GF-D8 (cell line): ENCODE measurements at places on chromosomes 4 and X.

DNA sequence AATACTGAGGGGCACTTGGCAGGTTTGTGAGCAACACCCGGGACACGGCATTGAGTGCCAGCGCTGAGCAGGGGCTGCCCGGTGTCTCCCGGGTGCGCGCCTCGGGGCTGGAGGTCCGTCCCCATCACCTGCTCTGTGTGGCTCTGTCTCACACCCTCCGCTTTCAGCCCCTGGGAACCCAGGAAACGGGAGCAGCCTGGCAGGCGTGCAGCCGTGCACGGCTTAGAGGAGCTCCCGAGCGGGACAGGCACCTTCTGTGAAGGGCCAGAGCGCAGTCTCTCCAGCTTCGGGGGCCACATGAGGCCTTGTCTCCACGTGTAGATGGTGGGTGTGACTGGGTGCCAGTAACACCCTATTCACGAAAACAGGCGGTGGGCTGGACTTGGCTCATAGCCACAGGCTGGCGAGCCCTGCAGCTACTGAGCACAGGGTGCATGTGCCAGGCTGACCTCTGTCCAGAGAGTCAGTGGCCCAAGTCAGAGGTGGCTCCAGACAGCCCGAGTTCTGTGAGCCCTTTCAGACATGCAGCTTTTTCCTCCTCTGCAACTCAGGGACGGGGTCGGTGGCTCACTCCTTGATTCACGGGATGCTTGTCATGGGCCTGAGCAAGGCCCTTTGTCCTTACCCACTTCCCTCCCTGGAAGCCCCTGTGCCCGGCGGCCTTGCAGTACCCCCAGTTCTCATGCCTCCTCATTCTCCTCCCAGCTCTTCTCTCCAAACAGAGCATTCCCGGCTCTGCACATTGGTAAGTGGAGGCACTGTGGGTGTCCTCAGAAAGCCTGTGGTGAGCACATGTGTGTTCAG is 23.5 kb downstream of the UVSSA start:
- no peak for DNase-seq

DNA sequence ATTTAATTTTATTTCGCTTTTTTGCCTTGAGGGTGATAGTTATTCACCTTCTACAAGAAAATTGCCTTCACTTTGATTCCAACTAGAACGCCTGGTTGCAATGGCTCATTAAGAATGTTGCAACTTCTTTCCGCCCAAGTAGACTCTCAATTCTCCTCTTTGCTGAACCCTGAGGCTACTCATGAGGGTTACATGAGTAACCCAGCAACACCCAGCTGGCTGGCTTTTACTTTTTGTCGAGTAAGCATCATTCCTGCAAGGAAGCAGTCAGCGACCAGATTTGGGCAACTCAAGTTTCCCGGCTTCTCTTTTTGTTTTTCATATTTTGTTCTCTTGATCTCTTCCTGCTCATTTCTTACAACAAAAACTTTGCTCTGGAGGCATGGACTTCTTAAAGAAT is 495.4 kb downstream of the PACRGL start:
- no peak for DNase-seq

- no peak for DNase-seq
These were observed 160.3 kb upstream of the TENM3 start for GRCh38 chr4:182082910-182083309.

- DNase-seq = no peak
These were observed 84.7 kb downstream of the SCD5 start for GRCh38 chr4:82713856-82714255.

DNA sequence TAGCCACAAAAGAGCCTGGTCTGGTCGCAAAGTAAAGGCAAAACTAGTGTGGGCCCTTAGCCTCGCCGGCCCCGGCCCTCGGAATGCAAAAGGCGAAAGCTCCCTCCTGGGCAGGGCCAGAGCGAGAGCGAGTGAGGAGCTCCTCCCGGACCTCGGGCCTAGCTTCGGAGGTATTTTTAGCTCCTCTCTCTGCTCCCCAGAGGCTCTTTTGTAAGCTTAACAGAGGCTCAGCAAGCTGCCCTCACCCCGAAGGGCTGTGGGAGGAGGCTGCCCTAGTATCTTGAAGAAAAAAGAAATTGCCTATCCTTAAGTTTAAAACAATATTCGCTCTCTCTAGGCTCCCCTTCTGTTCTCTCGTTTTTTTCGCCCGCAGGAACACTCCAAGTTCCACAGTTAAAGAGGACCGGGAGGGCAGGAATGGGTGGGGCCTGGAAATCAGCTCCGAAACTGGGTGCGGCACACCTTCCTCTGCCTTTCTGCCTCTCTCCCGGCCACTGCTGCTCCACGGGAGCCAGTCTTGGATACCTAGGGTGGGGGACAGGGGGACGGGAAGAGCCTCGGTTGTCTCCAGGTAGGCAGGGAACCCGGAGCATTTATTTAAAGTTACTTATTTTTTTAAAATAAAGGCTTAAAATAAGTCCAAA is 12.1 kb downstream of the HAND2 start:
- DNase-seq = no peak

DNA sequence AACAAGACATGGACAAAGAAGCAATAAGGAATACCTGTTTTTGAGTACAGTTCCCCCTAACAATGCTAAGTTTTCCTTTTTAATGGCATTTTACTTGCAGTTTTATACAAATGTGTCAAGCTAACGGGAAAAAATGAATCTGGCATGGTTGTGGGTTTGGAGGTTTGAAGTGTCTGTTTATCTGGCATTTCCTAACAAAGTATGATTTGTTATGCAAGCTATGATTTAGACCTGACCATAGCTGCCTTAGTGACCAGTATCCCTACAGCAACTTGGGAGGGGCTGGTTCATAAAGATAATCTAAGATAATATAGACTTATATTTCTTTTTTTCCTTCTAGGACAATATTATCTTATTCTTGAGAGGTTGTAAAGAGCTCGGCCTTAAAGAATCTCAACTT is 60.6 kb downstream of the LIMCH1 start:
- no peak for DNase-seq

- DNase-seq = no peak
These were observed 240.8 kb upstream of the DDX53 start for GRCh38 chrX:22758807-22759481.

DNA sequence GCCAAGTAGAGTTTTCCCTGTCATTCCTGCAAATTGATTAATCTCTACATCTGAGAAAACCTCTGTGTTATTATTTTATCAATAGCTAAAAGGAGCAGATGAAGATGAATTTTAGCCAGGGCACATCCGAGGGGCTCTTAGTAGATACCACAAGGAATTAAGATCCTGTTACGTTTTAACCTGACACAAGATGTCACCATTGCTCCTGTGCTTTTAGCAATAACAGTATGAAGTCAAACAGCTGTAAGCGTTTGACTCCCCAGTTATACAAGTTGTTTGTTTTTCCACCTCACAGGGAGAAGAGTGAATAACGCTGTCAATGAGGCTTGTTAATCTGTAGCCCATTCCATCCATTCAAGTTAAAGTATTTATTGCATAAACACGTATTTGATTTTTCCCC is 76.0 kb upstream of the AP1S2 start:
- no peak for DNase-seq

DNA sequence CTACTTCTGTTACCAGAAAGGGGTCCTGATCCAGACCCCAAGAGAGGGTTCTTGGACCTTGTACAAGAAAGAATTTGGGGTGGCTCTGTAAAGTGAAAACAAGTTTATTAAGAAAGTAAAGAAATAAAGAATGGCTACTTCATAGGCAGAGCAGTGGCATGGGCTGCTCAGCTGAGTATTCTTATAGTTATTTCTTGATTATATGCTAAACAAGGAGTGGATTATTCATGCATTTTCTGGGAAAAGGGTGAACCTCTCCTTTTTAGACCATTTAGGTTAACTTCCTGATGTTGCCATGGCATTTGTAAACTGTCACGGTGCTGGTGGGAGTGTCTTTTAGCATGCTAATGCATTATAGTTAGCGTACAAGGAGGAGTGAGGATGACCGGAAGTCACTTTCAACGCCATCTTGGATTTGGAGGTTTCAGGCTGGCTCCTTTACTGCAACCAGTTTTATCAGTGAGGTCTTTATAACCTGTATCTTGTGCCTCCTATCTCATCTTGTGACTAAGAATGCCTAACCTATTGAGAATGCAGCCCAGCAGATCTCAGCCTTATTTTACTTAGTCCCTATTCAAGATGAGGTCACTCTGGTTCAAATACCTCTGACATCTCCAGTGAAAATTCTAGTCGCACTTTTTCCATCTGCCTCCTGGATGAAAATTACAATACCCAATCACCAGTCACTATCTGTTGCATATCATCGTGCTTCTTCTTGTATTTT is 15.5 kb upstream of the TDO2 start:
- DNase-seq = no peak

DNA sequence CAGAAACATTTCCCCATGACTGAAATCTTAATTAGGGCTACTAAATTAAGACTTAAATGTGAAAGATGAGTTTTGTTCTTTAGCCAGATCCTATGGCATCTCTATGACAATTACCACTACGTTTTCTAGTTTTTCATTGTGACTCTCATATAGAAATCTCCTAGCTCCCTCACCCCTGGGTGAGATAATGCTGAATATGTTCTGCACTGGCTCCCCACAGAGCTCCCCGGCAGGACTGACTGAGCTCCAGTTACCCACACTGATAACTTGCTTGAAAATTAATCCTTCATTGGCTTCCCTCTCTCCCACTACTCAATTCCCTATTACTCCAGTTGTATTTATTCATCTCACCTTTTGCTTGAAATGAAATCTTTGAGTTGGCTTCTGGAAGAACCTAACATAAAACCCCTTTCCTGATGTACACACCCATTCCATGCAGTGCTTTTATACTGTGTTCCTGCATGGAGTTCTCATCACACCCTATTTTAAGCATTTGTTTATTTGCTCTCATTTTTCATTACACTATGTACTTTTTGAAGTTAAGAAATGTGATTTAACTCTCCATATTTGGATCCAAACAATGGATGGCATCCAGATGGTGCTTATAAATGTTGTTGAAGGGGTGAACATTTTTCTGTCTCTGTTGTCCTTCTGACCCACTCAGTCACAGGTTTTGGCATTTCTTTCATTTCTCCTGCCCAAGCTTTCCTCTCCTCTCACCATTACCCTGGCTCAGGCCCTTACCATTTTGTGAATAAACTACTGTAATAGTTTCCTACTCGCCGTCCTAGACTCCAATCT is 623.4 kb downstream of the SPRY1 start:
- no peak for DNase-seq

DNA sequence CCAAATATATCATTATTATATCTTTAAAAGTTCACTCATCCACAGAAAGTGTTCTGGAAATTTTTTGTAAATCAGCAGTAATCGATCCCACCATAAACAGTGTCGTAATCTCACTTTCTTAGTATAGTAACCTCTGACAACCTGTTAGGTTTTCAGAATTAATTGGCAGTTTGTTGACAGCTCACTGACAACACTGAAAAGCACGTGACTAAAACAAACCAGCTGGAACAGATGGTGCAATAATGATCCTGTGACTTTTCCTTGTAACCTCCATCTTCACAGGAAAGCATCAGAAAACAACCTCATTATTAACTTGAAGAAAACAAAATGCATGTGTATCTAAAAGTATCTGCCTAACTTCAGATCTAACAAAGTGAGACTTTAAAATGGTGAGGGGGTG is 48.5 kb downstream of the FSTL5 start:
- no peak for DNase-seq

DNA sequence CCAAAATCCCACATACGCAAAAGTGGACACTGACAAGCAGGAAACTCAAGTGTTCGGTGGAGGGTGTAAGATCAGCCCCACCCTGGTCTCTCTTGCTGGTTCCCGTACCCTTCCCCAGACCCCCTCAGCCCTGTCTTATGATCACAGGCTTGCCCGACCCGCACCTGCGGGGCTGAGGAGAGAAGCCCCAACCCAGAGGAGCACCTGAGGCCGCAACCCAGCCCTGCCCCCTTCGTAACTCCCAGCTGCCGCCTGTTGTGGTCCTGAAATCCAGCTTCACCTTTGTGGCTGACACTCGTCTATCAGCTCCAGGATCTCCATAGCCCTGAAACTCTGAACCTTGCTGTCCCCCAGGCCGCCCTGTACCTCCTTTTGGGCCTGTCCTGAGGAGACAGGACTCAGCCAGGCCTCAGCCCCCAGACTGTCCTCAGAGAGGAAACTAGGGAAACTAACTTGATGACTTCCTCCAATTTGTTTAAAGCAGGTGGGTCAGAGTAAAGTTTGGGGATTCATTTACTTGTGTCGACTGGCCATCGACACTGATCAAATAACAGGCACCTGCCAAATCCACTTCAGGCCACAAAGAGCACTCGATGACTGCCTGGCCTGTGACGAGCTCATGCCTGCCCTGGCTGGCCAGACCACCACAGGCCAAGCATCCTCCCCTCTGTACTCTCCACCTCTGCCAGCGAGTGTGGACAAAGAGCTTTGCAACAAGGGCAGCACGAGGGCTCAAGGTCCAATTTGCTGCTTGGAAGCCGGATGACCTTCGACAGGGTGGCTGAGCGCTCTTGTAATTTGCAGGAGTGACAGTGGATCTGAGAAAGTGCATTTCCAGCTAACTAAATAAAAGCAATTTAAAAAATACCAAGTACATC is 19.3 kb downstream of the DCTD start:
- DNase-seq = no peak

GRCh38 chr4:7120341-7120740 is 52.5 kb upstream of the GRPEL1 start:
- no peak for DNase-seq

GRCh38 chr4:186592445-186592844 is 37.1 kb upstream of the MTNR1A start:
- DNase-seq = no peak

- no peak for DNase-seq
These were observed 67.0 kb downstream of the CLCN4 start for GRCh38 chrX:10223781-10224180.

DNA sequence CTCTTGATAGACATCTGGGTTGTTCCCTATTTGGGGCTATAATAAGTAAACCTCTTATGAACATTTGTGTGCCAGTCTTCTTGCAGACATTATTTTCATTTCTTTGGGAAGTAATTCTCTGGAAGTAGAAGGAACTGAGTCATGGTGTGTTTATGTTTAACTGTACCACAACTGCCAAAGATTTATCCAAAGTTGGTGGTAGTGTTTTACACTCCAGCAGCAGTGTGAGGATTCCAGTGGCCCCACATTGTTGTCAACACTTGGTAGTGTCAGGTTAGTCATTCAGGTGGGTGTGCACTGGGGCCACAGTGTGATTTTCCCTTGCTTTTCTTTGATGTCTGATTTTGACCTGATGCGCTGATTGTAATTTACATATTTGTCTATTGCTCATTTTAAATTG is 5.0 kb upstream of the UVSSA start:
- DNase-seq = no peak

DNA sequence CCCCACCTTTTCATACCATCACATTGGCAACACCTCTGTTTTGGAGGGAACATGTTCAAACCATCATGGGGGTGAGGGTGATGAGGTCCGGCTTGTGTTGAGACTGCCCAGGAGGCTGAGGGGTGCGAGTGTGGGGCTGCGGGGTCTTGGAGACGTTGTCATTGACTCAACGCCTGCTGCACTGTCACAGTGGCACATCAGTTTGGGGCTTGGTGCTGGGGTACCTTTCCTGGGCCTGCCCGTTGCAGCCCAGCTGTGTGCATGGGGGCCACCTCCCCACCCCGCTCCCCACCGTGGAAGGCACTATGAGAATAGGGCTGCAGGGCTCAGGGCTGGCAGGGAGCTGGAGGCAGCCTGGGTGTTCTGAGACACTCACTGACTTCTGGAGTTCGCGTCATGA is 2.3 kb downstream of the HTRA3 start:
- no peak for DNase-seq
